ENCODE measurements at places on chromosomes 1 and 21. TPM values are rescaled to one million over a fixed set of nuclear protein-coding genes. Genes with fewer than 3 reads are reported as not detected.

DNA sequence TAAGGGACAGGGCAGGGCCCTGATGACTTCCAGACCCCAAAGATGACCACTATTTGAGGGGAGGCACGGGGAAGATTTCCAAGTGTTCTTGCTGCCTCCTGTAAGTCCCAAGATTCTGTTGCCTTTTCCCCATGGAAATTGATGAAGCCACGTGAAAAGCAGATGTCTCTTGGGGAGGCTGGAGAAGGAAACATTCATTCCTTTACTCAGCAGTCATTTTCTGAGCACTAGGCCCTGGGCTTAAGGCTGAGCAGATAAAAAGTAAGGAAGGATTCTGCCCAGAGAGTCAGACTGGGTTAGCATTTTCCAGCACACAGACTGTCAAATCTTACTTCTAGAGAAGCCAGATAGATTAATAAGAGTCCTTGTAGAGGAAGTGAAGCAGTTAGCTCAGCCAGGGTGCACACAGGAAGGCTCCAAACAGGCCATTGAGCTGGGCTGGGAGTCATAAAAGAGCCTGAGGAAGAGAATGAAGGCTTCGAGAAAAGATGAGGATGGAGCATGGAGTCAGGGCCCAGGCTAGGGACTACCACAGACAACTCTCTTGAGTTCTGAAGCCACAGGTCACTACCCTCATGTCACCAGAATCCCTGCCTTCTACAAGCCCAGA is 10.1 kb downstream of the EXTL1 start:
- DNase-seq, result no peak

- DNase-seq, result peak; percentile 75
Observed at GRCh38 chr1:93629101-93630059, 52.3 kb downstream of the BCAR3 start.

GRCh38 chr1:918353-918752 is 5.4 kb upstream of the SAMD11 start:
- no peak for DNase-seq

DNA sequence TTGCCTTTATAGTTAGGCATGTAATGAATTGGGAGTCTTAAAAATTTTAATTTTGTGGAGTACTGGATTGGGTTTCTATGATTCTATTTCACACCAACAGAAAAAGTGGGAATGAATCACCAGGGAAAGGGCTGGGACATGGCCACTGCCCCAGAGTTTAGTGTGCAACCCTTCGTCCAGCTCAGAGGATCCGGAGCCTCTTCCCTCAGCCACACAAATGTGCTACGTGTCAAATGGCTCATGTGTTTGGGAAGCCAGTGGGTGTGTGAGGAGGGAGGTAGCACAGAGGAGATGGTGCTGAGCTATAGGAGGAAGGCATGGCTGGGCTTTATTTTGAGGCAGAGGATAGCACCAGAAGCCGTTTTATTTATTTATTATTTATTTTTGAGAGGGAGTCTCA is 247.3 kb downstream of the SIPA1L2 start:
- no peak for DNase-seq

DNA sequence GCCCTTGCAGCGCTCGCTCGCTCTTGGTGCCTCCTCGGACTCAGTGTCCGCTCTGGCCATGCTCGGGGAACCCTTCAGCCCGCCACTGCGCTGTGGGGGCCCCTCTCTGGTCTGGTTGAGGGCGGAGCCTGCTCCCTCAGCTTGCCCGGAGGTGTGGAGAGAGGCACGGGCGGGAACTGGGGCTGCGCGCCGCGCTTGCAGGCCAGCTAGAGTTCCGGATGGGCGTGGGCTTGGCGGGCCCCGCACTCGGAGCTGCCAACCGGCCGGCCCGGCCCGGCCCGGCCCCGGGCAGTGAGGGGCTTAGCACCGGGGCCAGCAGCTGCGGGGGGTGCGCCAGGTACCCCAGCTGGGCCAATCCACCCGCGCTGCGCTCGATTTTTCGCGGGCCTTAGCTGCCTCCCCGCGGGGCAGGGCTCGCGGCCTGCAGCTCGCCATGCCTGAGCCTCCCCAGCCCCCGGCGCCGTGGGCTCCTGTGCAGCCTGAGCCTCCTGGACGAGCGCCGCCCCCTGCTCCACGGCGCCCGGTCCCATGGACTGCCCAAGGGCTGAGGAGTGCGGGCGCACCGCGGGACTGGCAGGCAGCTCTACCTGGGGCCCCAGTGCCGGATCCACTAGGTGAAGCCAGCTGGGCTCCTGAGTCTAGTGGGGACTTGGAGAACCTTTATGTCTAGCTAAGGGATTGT is 217.0 kb upstream of the PKN2 start:
- DNase-seq, result no peak

DNA sequence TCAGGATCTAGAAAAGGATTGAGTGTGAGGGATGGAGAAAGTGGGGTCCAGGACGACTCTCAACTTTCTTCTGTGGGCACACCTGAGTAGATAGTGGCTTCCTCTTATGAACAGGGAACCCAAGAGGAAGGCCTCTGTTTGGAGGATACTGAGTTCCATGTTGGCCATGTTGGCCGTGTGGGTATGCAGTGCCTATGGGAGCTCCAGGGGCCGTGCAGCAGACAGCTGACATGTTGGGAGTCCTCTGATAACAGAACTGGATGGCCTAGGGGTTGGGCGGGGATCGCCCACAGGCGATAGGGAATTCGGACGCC is 43.0 kb downstream of the TMEM53 start:
- no peak for DNase-seq

- DNase-seq, result no peak
Observed at GRCh38 chr1:30708361-30708728, 15.0 kb downstream of the MATN1 start.

GRCh38 chr1:6788946-6789345 is 3.7 kb downstream of the CAMTA1 start:
- DNase-seq, result no peak

DNA sequence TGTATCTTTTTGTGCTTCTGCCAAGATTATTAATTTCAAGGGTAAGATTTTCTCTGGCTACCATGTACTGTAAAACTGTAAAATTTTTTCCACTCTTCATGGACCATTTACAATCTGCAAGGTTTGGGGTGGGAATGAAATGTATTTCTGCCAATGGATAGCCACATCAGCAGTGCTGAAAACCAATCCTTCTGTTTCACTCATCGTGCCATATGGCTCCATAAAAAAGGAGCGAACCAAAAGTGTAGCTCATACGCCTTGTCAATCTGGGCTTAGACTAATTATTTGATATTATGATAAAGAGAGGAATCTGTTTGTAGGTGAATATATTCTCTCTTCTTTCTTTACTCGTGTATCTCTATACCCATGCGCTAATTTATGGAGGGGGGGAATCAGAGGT is 3.0 kb upstream of the SLC44A5 start:
- DNase-seq, result no peak

DNA sequence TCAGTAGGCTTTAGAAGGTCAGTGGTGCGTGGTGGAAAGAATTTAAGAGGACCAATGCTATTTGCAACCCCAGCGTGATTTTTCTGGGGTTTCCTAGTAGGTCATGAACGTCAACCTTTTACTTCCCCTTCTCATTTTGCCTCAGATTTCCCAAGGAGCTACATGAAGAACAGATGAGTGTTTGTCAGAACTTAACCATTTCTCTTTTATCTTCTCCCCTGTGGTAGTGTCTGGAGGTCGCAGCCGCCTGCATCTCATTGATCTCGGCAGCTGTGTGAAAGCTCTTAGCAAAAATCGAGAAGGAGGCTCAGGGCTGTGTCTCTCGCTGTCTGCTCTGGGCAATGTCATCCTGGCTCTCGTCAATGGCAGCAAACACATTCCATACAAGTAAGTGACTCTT is 491.1 kb downstream of the KIF26B start:
- no peak for DNase-seq

GRCh38 chr1:36650200-36651065 is 167.7 kb upstream of the CSF3R start:
- DNase-seq, result peak; percentile 40

- no peak for DNase-seq
Observed at GRCh38 chr21:46552274-46552673, 52.6 kb downstream of the S100B start.

DNA sequence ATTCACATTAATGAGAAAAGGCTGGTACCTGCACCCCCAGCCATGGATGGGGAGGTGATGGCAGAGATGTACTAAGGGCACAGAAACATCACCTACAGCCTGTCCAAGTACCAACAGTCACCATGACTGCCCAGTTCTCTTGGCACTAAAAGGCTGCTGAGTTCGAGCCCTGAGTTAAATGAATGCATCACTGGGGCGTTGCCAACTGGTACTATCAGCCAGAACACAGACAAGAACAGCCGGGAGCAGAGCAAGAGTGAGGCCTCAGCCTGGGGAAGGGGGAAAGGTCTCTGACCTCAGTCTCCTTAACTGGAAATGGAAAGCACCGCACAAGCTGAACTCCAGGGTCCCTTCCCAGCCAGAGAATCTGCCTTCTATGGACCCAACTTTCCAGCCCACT is 60.5 kb downstream of the GLIS1 start:
- DNase-seq, result no peak

- DNase-seq, result peak; percentile 13
Observed at GRCh38 chr1:7069931-7070330, 284.7 kb downstream of the CAMTA1 start.

DNA sequence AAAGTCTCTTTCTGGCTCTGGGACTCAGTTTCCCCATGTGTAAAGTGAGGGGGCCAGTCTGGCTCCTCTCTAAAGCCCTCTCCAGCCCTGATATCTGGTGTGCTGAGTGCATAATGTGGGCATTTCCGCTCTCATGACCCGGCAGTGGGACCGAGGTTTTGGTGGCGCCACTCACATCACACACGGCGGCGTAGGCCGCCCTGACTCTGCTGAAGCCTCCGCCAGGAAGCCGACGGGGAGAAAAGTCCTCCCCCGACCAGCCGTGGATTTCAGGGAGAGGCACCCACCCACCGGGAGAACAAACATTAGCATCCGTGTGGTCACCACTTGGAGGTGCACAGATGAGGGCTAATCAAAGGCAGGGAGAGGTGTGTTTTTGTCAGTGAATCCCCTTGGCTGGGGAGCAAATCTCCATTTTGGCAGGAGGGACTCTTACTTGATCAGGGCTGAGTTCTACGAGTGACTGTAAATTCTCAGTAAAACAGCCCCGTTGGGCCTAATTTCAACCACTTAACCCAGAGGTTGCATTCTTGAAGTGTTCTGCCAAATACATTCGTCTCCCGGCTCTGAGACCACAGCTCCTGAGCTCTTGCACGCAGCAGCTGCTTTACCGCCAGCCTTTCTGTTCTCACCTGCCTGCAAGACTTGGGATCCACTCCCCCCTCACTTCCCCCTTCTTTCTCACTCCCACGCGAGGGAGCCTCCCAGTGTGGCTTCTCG is 118.2 kb downstream of the FOXD2 start:
- DNase-seq, result no peak

DNA sequence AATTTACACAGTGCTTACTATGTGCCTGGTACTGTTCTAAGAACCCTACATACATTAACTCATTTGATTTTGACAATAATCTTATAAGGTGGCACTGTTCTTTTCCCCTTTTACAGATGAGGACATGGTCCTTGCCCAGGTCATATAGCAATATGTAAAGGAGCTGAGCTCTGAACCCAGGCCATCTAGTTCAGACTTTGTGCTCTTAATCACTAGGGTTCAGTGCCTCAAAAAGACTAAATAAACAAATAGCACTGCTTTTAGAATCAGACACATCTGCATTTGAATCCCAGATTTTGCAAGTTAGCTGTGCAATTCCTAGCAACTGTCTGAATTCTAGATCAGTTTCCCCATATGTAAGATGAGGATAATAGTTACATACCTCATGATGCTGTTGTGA is 8.7 kb upstream of the BCAR3 start:
- no peak for DNase-seq

The HSD11B1 gene
- 0.72 TPM for total RNA-seq

The HRNR gene
- under 0.01 TPM for total RNA-seq

The CFHR2 gene
- total RNA-seq, result not detected

The ITSN1 gene
- 25.8 TPM for total RNA-seq

The TACSTD2 gene
- not detected for total RNA-seq

The FAM3B gene
- 0.10 TPM for total RNA-seq

The VASH2 gene
- total RNA-seq, result 0.48 TPM

The LYPD8 gene
- total RNA-seq, result 1.4 TPM

The CA14 gene
- total RNA-seq, result not detected

The C1orf56 gene
- 3.2 TPM for total RNA-seq

The EPHX1 gene
- total RNA-seq, result 25.0 TPM
